NCI-H774 (cell line): ENCODE measurements at places on chromosomes 2 and 18.

GRCh38 chr2:239544918-239545465, 144.2 kb upstream of the HDAC4 start:
- no peak for DNase-seq

DNA sequence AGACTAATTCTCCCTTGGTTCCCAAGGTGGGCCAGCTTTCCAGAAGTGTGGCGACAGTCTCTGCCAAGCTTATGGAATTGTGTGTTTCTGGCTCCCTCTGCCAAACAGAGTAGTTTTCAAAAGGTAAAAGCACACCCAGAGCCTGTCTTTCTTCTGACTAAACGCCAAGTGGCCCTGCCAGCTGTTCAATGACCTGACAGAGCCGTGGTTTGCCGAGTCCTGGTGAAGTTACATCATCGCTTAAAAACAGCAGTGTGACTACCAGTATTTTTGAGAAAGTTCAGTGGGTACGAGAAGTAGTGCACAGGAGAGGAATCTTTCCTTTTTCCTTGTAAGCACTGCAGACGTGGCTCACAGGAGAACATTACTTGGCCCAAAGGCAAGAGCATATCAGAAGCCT, 1.9 kb downstream of the PER2 start:
- peak; percentile 18 for DNase-seq

GRCh38 chr2:68569604-68570003, 73.8 kb upstream of the PROKR1 start:
- DNase-seq, result no peak

GRCh38 chr2:38075507-38076151, at the start of gene CYP1B1:
TSS of gene CYP1B1 (minus strand) at chr2:38076151. CDS start at chr2:38075388, 763 bp downstream.
- DNase-seq, result no peak

DNA sequence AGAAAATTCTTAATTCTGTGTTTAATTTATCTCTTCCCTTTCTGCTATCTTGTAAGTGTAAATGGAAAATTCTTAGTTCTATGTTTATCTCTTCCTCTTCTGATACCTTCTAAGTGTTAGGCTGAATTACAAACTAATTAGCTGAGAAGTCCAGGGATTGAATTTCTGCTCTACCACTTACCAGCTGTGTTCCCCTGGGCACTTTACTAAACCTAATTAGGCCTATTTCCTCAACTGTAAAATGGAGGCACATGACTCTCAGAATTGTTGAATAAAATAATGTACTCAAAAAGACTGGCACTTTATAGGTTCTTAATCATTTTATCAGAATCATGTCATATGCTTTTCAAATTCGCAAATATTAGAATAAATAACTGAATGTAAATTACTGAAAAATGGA, 146.3 kb downstream of the MAP2 start:
- DNase-seq, result no peak

GRCh38 chr2:696463-696862, 19.3 kb upstream of the TMEM18 start:
- no peak for DNase-seq

GRCh38 chr2:30693821-30694281, 113.4 kb downstream of the CAPN13 start:
- DNase-seq, result no peak

- DNase-seq, result no peak
These were observed 73.5 kb downstream of the CCBE1 start for GRCh38 chr18:59623456-59624368.

- no peak for DNase-seq
These were observed 24.5 kb upstream of the MSGN1 start for GRCh38 chr2:17791817-17792130.

DNA sequence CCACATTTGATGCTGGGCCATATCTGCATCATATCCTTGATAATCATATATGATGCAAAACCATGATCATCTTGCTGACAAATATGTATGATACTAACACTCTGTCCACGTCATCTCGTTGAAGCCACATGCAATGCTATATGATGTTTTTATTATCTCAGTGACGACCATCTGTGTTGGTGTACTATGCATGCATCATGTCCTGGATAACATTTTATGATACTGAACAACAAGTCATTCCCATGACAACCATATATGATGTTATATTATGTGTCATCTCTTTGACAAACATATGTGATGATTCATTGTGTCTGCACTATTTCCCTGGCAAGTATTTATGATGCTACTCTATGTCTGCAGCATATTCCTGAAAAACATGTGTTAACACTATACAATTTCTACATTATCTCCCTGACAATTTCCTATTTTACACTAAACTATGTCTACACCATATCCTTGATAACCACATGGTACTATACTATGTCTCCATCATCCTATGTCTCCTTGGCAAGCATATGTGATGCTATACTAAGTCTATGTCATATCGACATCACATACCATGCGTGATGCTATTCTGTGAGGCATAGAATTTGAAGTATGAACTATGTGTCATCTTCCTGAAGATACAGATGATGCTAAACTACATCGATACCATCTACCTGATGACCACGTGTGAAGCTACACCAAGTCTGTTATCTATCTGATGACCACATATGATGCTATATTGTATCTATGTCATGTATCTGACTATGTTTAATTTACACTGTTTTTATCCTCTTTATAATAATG, 37.0 kb downstream of the DAW1 start:
- no peak for DNase-seq

- no peak for DNase-seq
These were observed 5.8 kb upstream of the PAX8 start for GRCh38 chr2:113284476-113284875.

DNA sequence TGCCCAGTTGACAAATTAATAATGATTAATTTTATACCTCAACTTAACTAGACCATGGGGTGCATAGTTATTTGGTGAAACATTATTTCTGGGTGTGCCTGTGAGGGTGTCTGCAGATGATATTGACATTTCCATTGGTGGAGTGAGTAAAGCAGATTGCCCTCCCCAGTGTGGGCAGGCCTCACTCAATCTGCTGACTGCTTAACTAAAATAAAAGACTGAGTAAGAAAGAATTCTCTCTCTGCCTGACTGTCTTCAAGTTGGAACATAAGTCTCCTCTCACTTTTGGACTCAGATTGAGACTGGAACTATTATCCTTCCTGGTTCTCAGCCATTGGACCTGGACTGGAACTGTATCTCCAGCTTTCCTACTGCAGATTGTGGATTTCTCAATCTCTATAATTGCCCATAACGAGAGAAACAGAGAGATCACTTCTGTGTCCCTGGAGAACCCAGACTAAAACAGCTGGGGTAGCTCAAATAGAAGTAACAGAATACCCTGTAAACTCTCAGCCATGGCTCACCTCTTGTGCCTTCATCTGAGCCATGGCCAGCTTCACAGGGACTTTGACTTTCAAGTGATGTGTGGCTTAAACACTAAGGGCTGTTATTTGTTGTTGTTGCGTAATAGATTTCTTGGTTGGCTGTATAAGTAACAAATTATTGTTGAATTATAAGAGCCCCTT, 575.3 kb upstream of the RAB6C start:
- no peak for DNase-seq

DNA sequence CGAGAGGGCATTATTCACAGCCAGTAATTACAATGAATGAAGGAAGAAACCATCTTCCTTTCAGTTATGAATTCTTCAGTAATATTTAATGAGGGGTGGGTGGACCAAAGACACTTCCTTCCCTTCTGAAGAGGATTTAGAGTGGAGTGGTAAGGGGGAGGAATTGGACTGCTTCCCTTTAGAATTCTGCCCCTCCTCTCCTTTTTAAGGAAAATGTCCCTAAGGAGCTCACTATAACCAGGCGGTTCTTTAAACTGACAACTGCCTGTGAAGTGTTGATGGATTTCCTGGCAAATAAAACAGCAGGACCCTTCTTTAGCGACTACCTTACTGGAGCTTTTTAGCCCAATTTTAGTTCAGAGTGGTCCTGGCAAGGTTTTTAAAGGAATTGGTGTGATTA, 86.4 kb downstream of the LIMS1 start:
- no peak for DNase-seq

- no peak for DNase-seq
These were observed 45.9 kb upstream of the NYAP2 start for GRCh38 chr2:225353579-225354085.

DNA sequence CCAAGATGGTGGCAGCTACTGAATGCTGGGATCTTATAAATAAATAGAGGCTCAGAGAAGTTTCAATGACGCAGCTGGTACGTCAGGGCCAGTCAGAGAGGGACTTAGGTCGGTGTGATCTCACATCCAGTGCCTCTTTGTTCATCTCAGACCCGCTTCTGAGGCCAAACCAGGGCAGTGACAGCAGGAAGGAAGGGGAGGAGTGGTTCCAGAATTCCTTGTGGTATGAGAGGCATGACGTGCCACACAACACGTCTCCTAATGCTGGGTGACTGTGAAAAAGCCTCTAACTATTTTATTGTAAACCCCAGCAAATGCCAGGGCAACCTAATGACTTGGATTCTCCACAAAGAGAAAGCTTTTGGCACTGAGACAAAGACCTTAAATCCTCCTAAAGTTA, 423.3 kb downstream of the LPIN1 start:
- no peak for DNase-seq

- DNase-seq, result no peak
These were observed 112.8 kb downstream of the ADCYAP1 start for GRCh38 chr18:1017227-1018058.

GRCh38 chr18:65468881-65469280, 281.9 kb upstream of the CDH7 start:
- DNase-seq, result no peak

- peak; percentile 5 for DNase-seq
These were observed 27.4 kb downstream of the SMYD1 start for GRCh38 chr2:88095022-88095421.

GRCh38 chr2:84212611-84213314, 246.3 kb downstream of the SUCLG1 start:
- DNase-seq, result no peak

GRCh38 chr2:230643576-230644291, 68.9 kb upstream of the CAB39 start:
- no peak for DNase-seq

GRCh38 chr2:112272669-112273068, 2.7 kb upstream of the ZC3H6 start:
- no peak for DNase-seq

GRCh38 chr2:67462738-67463496, 65.8 kb downstream of the ETAA1 start:
- DNase-seq, result no peak

DNA sequence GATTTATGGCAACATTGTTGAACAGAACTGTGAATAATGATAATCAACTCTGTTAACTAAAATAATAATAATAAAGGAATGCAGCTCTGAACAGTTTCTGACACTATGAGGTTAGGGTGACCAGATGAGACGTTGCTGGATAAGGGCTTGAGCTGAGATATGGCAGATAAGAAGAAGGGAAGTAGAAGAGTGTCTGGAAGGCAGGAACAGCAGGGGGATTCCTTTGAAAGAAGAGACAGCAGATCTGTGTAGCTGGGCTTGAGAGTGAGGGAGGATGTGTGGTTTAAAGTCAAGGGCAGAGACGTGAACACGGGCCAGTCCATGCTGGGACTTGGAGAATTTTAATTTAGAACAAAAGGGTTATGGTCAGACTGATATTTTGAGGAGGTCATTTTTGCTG, 273.1 kb upstream of the SLC14A2 start:
- no peak for DNase-seq

DNA sequence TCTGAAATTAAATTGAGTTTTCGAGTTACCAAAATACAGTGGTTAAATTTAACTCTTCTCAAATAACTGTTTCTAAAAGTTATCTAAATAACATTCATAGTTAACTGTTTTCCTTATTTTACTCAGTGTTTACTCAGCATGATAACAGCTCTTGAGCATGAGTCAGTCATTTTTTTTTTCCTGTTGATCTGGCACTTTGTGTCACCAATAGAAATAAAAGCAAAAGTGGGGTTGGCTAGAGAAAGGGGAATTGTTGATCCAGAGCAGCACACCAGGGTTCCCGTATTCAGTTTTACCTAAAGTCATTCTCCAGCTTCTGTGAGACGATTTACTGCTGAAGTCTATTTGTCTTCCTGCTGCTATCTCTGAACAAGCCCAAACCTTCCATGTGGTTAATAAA, 851.6 kb downstream of the DCC start:
- peak; percentile 29 for DNase-seq

DNA sequence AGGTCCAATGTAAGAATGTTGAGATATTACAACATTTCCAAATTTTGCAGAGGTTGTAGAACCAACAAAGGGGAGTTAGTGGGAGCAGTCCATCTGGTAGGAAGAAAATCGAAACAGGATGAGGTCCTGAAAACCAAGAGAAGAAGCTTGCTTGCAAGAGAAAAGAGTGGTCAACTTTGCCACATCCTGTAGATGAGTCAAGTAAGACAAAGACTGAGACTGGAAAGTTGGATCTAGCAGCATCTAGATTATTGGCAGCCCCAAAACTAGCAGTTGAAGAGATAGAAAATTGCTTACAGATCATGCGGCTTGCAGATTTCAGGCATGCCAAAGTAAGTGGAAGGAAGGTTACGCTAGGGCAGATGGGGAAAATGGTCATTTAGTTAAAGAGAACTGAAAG, 378.9 kb downstream of the GRB14 start:
- DNase-seq, result no peak

GRCh38 chr2:29485631-29486030, 370.4 kb downstream of the CLIP4 start:
- no peak for DNase-seq

DNA sequence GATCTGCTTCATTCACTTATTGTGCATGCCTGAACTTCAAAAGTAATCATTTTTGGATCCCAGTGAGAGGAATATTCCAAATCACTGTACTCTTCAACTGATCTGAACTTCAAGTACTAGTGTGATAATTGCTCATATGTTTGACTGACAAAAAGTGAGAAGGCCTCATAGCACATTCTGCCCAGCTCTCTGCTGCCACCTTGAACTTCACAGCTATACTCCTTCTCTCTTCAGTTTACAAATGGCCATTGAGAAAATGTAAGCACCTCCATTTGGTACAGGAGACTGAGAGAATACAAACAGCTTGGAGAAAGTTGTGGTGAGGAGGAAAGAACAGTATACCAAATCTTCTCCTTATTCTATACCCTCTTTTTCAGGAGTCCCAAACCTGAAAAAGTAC, 946.0 kb upstream of the CHAC2 start:
- no peak for DNase-seq

GRCh38 chr2:219744066-219744465, 116.6 kb downstream of the SLC4A3 start:
- DNase-seq, result no peak

DNA sequence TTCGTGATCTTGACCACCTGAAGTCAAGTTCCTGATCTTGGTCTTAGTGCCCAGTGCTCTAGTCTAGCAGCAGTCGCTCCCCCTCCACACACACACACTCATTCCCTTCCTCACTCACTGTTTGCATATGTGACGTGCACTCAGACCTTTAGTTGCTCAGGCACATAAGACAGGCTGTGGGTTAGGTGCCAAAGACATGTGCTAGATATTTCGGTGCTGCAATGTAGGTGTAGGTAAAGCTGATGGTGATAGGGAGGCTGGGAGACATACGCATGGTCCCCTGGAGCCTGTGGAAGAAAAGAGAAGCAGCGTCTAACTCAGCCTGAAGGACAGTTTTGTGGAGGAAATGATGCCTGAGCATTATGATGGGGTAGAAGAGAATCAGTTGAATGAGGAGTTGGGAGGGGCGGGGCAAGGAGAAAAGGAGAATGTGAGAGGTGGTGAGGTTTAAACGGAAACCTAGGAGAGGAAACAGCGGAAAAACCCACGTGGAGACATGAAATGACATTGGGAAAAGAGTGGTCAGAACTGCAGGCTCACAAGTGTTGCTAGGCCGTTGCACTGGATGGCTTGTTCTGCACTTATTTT, 3.8 kb downstream of the TTC39C start:
- DNase-seq, result no peak
